Stimulated activated CD4-positive, alpha-beta T cell treated with anti-CD3 and anti-CD28 coated beads, Interleukin-1b, Interleukin-23, amount 100 ng/mL, for 1 hour (primary cell): ENCODE measurements at places on chromosomes 7 and 10.

DNA sequence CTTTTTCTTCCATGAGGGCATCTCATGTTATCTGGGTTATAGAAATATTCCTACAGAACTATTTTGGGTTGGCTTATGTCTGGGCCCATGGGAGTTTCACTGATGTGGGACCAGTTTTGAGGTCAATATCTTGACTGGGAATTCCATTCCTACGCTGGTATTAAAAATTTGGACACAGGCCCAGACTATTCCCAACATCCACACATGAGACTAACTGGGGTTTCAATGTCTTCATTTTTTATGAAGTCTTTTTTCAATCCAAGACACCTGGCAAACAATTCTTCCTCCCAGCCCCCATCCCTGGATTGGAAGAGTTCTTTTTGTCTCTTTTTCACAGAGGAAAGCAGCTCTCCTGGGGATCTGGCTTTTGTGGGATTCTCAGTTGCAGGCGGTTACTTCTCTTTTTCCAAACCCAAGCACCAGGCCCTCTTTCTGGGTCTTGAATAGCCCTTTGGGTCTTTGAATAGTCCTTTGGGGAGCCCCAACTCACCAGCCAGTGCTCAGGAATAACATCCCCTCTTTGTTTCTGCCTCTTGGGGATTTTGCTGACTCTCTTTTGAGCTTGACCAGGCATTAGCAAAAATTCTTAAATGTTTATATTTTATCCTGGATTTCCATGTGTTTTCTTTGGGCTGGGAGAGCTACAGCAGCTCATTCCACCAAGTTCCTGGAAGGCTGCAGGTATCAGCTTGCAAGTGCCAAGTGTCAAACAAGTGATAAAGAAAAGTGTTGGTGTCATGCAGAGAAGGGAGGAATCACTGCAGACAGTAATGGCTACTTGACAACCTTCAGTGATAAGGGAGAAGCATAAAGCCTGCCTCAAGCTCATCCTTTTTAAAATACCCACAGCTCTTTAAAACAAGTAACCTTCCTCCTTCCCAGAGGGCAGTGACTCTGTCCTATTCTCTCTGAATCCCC, 234.3 kb downstream of the ADAM12 start:
- DNase-seq = no peak

GRCh38 chr10:116203661-116204060, 69.3 kb downstream of the GFRA1 start:
- DNase-seq = no peak

GRCh38 chr7:14252458-14252857, 263.0 kb upstream of the ETV1 start:
- no peak for DNase-seq

DNA sequence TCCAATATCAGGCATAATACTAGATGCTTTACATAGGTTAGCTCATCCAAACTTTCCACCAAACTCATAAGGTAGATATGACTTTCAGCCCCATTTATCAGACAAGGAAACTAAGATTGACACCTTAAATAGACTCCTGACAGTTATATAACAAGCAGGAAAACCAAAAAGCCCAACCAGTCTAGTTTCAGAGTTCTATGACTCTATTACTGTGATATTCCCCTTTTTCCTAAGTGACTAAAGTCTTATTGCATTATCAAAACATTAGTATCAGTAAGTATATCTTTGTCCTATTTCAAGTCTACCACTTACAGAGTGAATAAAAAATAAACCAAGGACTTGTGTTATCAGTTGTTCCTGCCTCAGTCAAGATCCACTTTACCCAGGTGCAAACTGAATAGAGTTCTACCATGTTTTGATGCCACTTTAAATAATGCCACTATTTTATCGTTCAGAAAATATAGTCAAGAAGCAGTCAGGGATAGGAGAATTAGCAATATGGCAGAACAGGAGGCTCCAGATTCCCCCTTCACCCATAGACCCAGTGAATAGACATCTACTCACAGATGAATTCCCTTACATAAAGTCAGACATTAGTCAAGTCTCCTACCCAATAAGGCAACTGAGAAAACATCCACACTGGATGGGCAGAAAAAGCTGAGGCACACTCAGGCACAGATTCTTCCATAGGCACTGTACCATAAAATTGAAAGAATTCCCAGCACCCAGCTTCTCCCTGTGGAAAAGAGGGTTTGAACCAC, 74.1 kb downstream of the CRPPA start:
- no peak for DNase-seq

GRCh38 chr10:75982611-75983369, 551.4 kb downstream of the LRMDA start:
- no peak for DNase-seq

- DNase-seq = no peak
Observed at GRCh38 chr10:76231286-76231934, 800.0 kb downstream of the LRMDA start.

DNA sequence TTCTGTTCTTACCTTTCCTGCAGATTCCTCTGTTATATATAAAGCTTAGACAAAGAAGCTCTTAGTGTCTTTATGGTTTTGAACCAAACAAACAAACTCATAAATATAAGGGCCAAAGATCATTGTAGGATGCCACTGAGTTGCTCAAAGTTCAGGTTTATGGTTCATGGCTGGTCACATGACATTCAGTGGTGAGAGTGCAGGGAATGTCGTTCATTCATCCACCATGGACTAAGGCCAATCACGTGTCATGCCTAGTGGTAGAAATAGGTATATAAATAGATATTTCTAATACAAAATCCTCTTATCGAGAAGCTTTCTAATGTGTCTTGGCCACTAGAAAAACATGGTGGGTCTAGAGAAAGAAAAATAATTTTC, 119.4 kb downstream of the GATA3 start:
- no peak for DNase-seq

GRCh38 chr10:110494532-110494931, 3.2 kb upstream of the DUSP5 start:
- DNase-seq = no peak

DNA sequence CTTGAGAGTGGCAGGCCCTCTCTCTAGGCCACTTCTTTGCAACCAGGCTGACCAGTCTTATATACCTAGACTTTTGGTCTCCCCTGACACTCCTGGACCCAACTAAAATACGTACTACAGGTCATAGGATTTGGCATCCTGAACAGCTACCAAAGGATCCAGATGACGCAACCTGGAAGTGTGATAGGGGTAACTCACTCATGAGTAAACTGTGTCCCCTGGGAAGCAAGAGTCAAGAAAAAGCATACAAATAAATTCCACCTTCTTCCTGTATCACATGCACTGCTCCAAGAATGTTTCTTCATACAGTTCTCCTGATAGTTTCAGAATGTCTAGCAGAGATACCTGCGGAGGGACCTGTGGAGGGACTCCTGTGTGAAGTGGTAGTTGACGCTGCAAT, 172.3 kb downstream of the MDFIC start:
- DNase-seq = no peak

DNA sequence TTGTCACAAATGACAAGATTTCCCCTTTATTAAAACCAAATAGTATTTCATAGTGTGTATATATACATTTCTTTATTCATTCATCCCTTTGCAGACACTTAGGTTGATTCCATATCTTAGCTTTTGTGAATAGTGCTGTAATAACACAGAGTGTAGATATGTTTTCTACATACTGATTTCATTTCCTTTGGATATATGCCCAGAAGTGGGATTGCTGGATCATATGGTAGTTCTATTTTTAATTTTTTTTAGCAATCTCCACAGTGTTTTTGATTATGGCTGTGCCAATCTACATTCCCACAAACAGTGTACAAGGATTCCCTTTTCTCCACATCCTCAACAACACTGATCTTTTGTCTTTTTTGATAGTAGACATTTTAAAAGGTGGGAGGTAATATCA, 46.4 kb downstream of the CSTF2T start:
- DNase-seq = no peak

- DNase-seq = no peak
Observed at GRCh38 chr10:17122052-17122451, 7.6 kb downstream of the CUBN start.

DNA sequence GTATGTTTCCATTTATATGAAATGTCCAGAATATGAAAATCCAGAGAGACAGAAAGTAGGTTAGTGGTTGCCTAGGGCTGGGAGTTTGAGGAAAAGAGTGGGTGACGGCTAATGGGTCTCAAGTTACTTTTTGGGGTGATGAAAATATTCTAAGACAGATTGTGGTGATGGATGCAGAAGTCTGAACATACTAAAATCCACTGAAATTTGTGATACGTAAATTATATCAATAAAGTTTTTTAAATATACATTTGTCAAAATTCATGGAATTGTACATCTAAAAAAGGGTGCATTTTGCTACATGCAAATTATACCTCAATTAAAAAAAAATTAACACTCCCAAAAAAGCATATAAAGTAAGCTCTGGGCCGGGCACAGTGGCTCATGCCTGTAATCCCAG, 9.4 kb downstream of the DDIT4 start:
- DNase-seq = no peak

DNA sequence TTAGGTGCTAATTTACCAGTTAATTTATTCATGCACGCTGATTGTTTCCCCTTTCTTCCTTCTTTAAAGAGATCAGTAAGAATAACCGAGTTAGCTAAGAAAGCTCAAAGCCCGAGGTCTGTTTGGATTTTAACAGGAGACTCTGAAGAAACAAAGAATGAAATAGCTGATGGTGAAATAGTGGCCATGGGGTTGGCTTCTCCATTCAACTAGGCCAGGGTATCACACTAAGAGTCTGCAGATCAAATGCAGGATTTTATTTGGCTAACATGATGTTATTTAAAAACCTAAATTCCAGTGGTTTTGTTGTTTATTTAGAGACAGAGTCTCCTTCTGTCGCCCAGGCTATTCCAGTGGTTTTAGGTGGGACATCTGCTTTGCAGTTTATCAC, 65.2 kb upstream of the SYPL1 start:
- no peak for DNase-seq

GRCh38 chr10:70347321-70347720, 35.1 kb downstream of the LRRC20 start:
- DNase-seq = no peak

DNA sequence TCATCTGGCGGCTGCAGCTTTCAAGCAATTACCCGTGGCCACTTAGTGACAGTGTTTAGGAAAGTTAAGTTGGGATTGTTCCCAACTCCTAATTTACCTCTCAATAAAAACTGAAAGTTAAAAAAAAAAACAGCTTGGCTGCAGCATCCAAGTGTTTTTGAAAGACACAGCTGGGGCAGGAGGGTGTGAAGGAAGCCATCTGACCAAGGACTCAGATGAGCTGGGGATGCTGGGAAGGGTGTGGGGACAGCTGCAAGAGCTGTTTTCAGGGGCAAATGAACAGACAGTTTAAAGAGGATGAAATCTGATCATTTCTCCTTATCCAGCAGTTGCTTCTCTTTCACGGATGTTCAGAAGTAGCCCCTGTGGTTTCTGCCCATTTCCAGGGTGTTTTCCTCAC, 129.2 kb upstream of the CDCA7L start:
- DNase-seq = no peak

DNA sequence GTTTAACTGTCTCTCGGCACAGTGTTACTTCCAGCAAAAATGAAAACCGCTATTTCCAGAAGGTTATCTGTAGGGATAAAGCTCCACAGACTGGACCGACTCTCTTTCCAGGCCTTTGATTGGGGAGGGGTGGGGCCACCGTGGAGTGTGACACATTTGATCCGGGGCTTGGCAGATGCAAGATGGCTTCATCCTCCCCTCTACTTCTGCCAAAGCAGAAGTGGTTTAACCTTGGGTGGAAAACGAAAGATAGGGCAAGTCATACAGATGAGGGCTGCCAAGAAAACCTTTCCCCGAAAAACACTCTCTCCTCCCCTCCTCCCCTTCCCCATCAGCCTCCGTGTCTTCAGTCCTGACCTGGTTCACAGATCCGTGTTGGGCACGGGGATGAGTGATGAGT, 139.7 kb upstream of the SH2B2 start:
- DNase-seq = no peak

DNA sequence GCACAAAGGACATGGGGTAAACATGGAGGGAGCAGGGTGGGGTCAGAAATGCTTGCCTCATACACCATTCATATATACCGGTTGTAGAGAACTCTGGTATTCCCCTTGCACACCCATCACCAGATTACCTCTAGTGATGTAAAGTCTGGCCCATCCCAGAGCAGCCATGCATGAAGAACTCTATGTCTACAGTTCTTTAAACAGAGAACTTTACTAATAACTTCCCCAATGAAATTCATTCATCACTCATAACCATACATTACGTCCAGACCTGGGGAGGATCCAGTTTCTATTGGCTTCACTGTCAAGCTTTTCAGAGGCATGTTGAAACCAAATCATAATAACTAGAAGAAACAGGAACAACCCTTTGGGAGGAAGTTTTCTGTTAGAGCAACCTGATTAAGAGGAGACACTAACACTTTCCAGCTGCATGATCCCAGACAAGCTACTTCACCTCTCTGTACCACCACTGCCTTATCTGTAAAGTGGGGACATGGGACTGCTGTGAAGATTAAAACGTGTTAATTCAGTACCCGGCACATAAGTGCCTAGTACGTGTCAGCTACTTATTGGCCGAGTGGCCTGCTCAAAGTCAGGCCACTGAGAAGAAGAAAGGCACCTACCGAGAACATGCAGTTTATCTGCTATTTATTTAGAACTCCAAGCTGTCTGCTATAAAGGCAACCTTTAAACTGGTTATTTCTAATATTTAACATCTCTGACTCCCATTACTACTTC, 59.7 kb downstream of the IGF2BP3 start:
- DNase-seq = no peak

GRCh38 chr7:35777121-35777520, 23.7 kb upstream of the SEPTIN7 start:
- DNase-seq = no peak

GRCh38 chr10:106565546-106565945, 599.0 kb downstream of the SORCS1 start:
- no peak for DNase-seq

DNA sequence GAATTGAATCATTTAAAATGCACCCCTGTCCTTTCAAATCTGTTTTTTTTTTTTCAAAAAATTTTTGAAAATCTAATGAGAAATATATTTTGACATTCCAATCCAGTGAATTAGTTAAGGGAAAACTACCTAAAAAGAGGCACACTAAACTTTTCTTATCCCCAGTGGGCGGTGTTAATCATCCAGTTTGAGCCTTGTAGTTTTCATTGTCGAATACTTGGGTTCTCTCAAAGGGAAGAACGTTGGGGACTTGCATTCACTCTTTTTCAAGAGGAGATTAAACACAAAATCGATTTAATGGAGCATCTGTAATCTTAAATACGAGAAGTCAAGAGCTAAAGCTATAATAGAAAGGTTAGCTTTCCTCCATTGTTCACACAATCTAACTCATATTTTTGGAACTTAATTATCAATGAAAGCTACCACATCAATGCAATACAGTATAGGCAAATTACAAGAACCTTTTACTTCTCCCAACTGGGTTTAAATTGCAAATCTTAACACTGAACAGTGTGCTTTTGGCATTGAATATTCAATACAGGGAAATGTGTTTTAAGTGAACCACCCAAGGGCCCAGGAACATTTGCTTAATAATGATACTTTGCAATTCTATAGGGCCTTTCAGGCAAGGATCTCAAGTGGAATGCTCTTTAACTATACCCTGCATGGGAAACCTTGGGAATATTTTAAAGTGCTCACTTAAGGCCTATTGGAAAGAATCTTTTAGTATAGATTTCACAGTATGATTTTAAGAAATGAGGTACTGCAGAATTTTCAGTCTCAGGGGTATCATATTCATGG, 13.1 kb upstream of the SP8 start:
- DNase-seq = no peak
